ENCODE measurements at places on chromosomes 11 and 22.

DNA sequence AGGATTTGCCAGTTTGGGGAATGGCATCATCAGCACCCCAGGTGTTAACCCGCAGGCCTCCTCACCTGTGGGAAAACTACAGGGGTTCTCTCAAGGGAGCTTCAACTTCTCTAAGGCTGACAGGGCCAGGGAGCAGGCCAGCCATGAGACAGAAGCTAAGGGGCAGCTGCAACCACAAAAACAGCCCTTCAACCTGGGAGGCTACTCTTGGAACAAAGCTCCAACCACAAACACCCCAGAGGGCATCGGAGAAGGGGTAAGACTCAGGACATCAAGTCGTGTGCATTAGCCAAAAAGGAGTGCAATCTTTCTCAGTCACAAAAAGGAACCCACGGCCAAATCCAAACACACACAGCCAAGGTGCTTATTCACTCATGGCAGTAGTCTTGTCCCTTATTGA is 103.0 kb downstream of the PLEKHA7 start:
- DNase-seq = no peak

GRCh38 chr11:120035756-120036155 is 102.2 kb downstream of the TRIM29 start:
- no peak for DNase-seq

GRCh38 chr11:78060533-78060932 is 3.1 kb upstream of the THRSP start:
- no peak for DNase-seq

GRCh38 chr11:134625151-134625550 is 213.1 kb upstream of the B3GAT1 start:
- DNase-seq = no peak

DNA sequence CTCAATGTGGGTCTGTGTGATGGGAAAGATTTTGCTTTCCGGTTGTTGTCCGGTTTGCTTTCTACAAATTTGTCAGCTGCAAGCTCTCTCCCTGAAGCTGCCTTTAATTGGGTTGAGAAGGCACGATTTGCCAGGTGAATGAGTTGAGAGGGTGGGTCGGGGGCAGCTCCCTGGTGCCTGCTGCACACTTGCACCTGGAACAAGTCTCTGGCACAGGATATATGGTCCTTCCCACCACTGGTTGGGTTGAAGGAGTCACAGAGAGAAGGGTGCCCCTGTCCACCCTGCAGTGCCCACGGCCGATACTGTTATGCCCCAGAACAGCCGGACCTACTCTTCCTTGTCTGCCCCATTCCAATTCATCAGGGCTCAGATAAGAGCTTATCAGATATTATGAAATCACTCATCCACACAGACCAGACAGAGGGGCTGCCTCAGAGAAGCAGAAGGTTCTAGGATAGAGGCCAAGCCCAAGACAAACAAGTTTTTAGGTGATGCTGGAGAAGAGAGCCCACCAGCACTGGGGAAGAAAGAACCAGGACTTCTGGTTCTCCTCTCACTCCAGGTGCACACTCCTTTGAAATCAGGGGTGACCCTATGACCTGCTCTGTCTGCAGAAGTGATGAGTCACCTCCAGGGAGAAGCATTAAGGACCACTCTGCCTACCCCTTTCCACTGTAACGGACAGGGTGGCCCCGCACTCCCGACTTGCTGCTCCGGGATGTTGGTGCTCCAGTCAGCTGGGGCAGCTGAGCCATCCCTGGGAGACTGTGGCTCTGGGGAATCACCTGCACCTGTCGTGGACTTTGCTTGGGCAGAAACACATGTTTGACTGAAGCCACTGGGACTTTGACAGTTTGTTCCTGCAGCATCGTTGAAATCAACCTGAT is 45.3 kb downstream of the RTL6 start:
- DNase-seq = no peak

DNA sequence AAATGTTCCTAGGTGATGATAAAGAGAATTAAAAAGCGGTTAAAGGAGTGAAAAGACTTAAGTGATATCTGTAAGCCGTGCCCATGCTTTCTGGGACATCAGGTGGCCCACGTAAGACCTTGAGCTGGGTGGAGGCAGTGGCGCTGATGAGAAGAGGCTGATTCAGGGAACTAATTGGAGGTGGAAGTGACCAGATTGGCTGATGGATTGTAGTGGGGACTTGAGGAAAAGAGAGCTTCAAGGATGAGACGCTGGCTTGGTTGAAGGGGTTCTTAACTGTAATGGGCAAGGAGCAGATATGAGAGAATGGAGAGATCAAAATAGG is 69.1 kb upstream of the EP300 start:
- no peak for DNase-seq
